ENCODE measurements at places on chromosomes 1 and 21. TPM values are rescaled to one million over a fixed set of nuclear protein-coding genes. Genes with fewer than 3 reads are reported as not detected.

The FCRL2 gene
- 0.54 TPM for total RNA-seq

The PLD5 gene
- total RNA-seq = 1.2 TPM

The TMEM51 gene
- 6.3 TPM for total RNA-seq

The AADACL3 gene
- not detected for total RNA-seq

The SLC37A1 gene
- 70.2 TPM for total RNA-seq

DNA sequence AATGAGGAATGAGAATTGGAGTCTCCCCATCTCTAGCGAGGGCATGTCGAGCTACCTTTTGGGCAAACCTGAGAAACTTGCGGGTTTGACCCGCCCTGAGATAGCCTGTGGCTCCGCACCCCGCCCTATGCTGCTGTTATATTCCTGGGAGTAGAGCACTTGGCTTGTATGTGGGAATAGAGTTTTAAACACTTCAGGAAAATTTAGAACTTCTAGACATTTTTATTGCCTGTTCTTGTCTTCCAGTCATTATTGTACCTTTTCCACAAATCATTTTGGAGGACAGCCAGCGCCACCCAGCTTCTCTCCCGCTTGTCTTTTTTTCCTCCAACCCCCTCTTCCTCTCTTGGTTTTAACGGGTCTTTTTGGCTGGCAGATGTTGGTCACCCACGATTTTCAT lies 738 bp downstream of the GNPAT start:
- DNase-seq = no peak

DNA sequence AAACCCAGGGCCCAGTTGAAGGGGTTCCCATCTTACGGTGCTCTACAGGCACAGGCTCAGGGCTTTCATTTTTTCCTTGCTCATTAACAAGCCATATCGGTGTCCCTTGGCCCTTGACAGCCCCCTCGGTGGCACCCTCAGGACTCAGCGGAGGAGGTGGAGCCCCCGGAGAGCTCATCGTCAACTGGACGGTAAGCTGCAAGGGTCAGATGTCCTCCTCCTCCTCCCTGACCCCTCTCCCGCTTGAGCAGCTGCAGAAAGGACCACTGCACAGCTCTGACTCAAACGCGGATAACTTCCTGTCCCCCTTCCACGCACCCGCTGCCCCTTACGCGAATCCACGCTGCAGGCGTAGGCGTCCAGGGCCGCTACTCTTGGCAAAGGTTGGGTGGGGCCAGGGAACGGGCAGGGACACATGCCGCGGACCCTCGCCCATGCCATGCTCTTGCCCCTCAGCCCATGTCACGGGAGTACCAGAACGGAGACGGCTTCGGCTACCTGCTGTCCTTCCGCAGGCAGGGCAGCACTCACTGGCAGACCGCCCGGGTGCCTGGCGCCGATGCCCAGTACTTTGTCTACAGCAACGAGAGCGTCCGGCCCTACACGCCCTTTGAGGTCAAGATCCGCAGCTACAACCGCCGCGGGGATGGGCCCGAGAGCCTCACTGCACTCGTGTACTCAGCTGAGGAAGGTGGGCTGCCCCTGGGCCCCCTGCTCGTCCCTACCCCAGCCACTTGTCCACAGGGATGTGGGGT lies 14.7 kb downstream of the TMEM81 start:
- DNase-seq = no peak

- no peak for DNase-seq
Measured at GRCh38 chr1:211627259-211627658, 48.2 kb downstream of the NEK2 start.

DNA sequence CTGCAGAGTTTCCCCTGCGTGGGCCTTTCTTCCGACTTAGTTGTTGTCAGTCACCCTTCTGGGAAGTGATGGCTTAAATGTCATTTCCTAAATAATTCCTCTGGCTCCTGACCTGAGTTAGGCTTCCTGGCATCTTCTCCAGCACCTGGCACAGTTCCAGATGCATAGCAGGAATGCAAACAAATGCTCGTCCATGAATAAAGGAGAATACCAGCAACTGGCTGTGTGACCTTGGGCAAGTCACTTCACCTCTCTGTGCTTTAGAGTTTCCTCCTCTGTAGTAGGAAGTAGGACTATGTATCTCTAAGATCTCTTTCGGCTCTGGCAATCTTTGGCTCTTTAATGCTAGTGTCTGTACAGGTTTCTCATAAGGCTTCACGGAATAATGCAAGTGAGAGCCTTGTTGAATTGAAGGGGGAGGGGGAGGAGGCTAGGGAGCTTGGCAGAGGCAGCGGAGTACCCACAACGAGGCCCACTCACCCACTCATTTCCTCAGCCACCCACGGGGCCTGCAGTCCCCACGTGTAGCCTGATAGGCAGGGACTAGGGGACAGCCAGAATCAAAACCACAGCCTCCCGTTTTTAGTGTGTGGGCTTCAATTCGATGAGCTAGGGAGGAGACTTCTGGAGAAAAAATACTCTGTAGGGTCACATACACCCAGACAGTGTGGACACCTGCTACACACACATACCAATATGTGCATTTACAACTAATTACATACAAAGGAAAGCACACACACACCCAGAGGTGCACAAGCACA lies 48.1 kb downstream of the TENT5C start:
- no peak for DNase-seq

GRCh38 chr1:7781501-7781900 lies 2.6 kb upstream of the PER3 start:
- DNase-seq = no peak

GRCh38 chr1:202540448-202540847 lies 169.8 kb downstream of the SYT2 start:
- DNase-seq = no peak

- no peak for DNase-seq
Measured at GRCh38 chr1:52007215-52008002, 16.9 kb upstream of the RAB3B start.

DNA sequence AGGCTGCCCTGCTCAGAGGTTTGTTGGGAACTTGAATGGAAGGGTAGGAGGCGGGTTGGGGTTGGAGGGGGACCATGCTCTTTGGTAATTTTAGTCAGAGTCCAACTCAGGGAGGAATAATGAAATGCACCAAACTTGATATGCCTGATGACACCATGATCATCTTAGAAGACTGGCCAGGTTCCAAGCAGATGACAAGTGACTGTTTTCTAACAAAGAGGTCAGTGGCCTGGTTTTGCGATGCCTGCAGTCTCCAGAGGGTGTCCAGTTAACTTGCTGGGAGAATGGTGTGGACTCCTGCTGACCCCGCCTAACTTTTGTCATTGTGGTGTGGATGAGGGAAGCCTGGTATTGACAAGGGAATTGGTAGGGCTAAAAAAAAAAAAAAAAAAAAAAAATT lies 12.4 kb downstream of the VANGL1 start:
- DNase-seq = no peak

DNA sequence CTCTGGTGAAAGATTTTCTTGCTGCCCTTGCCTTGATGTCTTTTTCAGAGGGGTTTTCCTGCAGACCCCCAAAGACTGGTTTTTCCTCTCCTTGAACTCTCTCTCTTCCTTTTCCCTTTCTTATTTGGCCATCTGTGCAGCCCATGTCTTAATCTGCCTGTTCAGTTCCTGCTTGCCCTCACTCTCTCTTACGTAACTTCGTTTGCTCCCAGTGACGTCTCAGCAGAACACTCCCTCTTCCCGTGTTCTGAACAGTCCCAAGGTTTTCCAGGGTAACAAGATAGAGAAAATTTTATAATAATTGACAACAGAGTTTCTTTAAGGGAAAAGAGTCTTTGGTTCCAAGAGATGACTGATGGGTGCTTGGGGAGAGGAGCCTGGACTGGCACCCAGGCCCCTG lies 109.1 kb upstream of the LMO4 start:
- DNase-seq = no peak

- DNase-seq = no peak
Measured at GRCh38 chr1:147897789-147898188, 4.8 kb upstream of the GJA8 start.

- DNase-seq = no peak
Measured at GRCh38 chr1:107879346-107879745, 85.6 kb downstream of the VAV3 start.

DNA sequence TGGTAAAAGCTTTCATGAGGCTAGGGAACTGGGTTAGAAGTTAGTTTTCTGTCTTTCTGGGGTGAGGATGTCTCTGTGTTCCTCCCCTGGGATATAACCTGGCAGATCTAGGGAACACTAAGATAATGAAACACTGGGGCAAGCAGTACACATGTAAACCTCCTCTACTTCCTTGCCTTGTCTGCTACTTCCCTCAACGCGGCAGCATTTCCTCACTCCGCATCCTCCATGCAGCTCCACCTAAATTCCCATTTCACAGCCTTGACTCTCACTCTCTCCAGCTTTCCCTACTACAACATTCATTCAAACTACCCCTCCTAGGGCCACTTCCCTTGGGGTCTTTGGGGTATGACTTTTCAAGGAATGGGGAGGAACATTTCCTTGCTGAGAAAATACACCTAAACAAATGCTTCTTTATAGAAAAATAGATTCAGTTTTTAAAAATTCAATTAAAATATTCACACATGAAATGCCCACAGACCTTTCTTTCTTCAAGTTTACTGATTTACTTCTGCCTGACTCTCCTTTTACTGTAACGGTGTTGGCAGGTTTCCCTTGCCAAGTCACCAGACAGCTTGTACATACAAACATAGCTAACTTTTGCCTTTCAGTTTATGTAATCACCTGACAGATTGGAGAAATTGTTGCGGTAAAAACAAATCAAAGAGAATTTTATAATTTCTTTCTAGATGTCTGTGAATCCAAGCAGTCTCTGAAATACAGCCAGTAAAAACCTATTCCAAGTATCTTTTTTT lies 90.1 kb downstream of the TNFSF18 start:
- no peak for DNase-seq

DNA sequence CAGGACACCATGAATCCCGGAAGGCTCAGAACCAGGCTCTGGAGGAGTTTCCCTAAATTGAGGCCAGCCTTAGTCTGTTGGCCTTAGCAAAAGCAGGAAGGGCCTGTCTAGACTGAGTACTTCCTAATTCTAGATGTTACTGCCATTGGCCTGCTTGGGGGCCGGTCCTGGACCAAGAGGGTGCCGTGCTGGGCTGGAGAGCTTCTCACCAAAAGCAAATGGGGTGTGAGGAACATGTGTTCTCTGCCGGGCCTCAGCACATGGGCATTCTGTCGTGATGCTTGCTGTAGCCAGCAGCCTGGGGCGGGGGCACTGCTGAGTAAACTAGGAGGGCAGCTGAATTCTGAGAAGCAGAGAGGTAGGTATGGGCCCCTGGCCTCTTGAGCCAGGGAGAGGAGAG lies 35.7 kb upstream of the MAN1C1 start:
- no peak for DNase-seq

- no peak for DNase-seq
Measured at GRCh38 chr21:22728091-22728490, 1729.9 kb downstream of the NCAM2 start.

DNA sequence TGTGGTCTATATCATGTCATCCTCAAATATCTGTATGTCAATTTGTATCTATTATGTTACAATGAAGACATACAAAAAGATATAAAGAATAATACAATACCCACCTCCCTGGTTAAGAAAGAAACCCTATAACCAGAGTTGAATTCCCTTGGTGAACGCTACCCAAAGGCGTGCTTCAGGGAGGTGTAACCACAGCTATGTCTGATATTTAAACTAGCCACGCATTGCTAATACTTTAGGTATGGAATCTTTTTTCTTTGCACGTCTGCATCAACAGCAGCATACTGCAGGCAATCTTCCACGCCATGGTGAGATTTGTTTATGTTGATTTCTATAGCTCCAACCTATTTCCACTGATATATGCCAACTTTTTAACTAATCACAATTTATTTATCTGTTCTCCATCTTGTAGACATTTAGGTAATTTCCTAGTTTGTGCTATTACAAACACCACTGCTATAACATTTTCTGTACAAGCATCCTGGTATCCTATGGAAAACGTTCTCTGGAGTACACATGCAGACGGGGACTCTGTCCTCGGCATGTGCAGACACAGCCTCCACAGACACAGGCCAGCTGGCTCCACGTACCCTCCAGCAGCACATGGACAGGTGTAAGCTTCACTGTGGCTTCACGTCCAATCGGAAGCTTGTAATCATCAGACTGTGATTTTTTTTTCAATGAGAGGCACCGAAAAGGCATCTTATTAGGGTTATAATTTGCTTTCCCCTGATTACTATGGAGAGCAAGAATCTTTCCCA lies 58.5 kb downstream of the HSF2BP start:
- DNase-seq = no peak

DNA sequence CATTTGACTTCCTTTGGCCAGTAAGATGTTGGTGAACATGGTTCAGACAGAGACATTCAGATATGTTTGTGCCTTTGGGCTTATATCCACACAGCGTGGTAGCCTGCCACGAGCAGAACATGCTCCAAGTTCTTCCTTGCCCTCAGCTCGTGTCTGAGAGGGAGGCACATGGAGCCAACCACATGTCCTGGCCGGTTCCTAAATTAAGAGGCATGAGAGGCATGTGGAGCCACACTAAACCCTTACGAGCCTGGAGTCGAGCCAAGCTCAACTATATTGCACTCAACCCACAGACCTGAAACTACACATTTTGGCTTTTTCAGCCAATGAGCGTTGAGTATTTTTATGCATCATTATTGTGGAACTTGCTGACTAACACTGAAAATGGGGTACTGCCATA lies 133.7 kb upstream of the KCNK1 start:
- DNase-seq = no peak

DNA sequence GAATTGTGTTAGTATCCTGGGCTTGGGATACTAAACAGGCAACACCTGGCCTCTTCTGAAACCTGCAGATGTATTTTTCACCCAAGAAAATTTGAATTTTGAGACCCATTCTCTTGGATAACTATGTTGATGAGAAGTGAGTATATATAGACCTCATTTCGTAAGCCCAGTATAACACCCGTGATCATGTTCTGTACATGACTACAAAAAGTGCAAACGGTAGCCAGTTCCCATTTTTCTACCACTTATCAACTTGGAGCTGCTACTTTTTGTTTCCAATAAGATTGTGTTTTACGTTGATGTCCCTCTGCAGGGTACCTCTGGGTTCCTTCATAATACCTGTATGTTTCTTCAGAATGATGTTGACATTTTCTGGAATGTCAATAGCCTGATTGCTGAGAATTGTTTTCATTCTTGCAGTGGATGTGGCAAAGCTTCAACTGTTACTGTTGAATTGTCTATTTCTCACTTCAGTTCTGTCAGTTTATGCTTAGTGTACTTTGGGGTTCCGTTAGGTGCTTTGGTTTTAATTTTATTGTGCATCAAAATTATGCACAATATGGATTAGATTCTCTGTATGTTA lies 48.1 kb downstream of the ZFYVE9 start:
- no peak for DNase-seq

Data from upper lobe of left lung (tissue), 6 donors.